GM23248 (cell line): ENCODE measurements at places on chromosomes 3 and 15.
A peak's percentile ranks its signal among the peaks of the same experiment; 100 is the strongest.

GRCh38 chr15:89433686-89434085 is 62.7 kb downstream of the RHCG start:
- H3K4me3 ChIP-seq: no peak overlapping the region
- no peak overlapping the region for H3K27ac ChIP-seq
- no peaks in the 10 kb centered on the region for H3K4me1 ChIP-seq
- no peak for DNase-seq
- peaks cover 46% of the 10 kb centered on the region for H3K27me3 ChIP-seq
- H3K36me3 ChIP-seq: no peaks in the 10 kb centered on the region

- no peaks in the 10 kb centered on the region for H3K36me3 ChIP-seq
- no peaks in the 10 kb centered on the region for H3K4me1 ChIP-seq
- DNase-seq: no peak
- no peak overlapping the region for H3K4me3 ChIP-seq
These were observed 5.9 kb downstream of the C3orf22 start for GRCh38 chr3:126552688-126553283.

DNA sequence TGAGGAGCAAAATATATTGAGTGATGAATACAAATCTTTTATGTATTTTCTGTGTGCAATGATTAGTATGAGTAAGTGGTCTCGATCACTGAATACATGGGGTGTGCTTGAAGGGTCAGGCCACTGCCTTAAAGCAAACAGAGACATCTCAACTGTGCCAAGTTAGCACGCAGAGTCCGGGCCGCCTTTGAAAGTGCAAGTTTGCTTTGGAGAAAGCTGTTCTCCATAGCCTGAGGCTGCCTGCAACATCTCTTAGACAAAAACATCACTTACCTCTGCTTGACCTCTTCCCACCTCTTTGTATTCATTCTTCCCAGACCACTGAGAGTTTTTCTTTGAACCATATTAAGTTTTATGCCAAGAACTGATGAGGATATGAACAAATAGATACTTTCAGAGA is 267.0 kb downstream of the ZBTB20 start:
- no peak overlapping the region for H3K27ac ChIP-seq
- H3K4me3 ChIP-seq: no peak overlapping the region
- H3K36me3 ChIP-seq: no peaks in the 10 kb centered on the region
- H3K4me1 ChIP-seq: peaks cover 24% of the 10 kb centered on the region
- no peak for DNase-seq

DNA sequence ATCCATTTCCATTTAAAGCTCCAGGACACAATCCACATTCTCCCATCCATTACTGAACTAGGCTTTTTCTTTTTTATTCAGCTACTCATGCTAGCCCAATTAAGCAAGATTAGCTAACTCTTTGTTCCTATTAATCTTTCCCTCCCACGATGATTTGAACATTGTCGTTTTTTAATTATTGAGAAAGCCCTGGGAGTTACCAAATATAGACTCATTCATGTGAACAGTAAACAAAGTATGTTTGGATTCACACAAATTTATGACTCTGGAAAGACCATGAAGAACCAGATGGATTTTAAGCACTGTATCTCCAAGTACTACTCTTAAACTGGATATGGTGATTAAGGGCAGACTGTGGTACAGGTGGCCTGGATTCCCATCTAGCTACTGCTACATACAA is 82.2 kb downstream of the STRIT1 start:
- no peaks in the 10 kb centered on the region for H3K27me3 ChIP-seq
- H3K4me3 ChIP-seq: no peak overlapping the region
- no peak overlapping the region for H3K27ac ChIP-seq
- no peak for DNase-seq
- no peaks in the 10 kb centered on the region for H3K4me1 ChIP-seq
- no peaks in the 10 kb centered on the region for H3K36me3 ChIP-seq

DNA sequence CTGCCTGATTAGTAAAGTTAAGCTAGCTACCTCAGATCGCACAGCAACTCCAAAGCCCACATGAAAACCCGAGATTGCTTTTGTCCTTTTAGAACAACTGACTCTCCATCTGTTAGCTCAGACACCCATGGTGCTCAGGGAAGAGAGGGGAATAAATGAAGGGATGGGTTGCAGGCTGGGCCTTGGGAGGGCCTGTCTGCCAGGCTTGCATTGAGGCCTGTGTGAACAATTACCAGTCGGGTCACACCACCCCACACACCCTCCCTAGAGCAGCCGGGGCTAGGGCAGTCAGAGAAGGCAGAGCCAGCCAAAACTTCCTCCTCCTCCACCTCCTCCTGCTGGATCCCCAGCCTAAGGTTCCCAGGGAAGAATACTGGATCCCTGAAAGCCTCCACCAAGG is 8.8 kb upstream of the PRKAR2A start:
- no peak overlapping the region for H3K4me3 ChIP-seq
- H3K36me3 ChIP-seq: no peaks in the 10 kb centered on the region
- no peaks in the 10 kb centered on the region for H3K4me1 ChIP-seq
- H3K27ac ChIP-seq: no peak overlapping the region

DNA sequence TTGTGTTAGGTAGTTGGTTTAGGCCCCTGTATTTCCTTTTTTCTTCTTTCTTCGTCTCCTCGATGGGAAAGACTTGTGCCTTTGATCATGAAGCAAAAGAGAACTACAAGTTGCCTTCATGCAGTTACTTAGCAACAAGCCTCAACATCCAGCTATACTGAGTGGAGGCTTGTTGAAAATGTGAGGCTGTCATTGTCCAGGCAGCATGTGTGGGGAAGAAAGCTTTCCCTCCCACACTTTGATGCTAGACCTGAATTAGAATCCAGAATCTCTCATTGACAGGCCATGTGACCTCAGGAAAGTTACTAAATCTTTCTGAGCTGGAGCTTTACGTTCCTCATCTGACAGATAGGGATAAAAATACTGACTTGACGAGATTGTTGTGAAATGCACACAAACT is 23.7 kb downstream of the IFT122 start:
- H3K27ac ChIP-seq: no peak overlapping the region
- DNase-seq: no peak
- H3K27me3 ChIP-seq: no peaks in the 10 kb centered on the region

- peaks cover 28% of the 10 kb centered on the region for H3K4me1 ChIP-seq
- H3K4me3 ChIP-seq: peak overlapping the region; percentile 9; the same call in 1 of the 2 replicates
- peak overlapping the region; percentile 59 for H3K27ac ChIP-seq
- DNase-seq: peak; percentile 78
- H3K36me3 ChIP-seq: no peaks in the 10 kb centered on the region
These were observed 117.0 kb upstream of the TSPAN3 start for GRCh38 chr15:77187751-77188464.

GRCh38 chr3:115766587-115767482 is 143.5 kb downstream of the GAP43 start:
- peak; percentile 76 for DNase-seq
- peak overlapping the region; percentile 9; the same call in 1 of the 2 replicates for H3K27ac ChIP-seq
- H3K36me3 ChIP-seq: no peaks in the 10 kb centered on the region
- no peak overlapping the region for H3K4me3 ChIP-seq

- no peaks in the 10 kb centered on the region for H3K36me3 ChIP-seq
- 0 out of 2 replicates have a peak overlapping the region, but pooled peaks have one; percentile 43 for H3K4me3 ChIP-seq
- H3K27ac ChIP-seq: no peak overlapping the region
- H3K4me1 ChIP-seq: no peaks in the 10 kb centered on the region
- no peaks in the 10 kb centered on the region for H3K27me3 ChIP-seq
These were observed 387.9 kb downstream of the GABRG3 start for GRCh38 chr15:27358751-27359434.

GRCh38 chr3:20669675-20670074 is 483.7 kb upstream of the SGO1 start:
- H3K4me3 ChIP-seq: no peak overlapping the region
- H3K27me3 ChIP-seq: no peaks in the 10 kb centered on the region
- H3K4me1 ChIP-seq: peaks cover 15% of the 10 kb centered on the region
- H3K36me3 ChIP-seq: no peaks in the 10 kb centered on the region
- H3K27ac ChIP-seq: no peak overlapping the region

DNA sequence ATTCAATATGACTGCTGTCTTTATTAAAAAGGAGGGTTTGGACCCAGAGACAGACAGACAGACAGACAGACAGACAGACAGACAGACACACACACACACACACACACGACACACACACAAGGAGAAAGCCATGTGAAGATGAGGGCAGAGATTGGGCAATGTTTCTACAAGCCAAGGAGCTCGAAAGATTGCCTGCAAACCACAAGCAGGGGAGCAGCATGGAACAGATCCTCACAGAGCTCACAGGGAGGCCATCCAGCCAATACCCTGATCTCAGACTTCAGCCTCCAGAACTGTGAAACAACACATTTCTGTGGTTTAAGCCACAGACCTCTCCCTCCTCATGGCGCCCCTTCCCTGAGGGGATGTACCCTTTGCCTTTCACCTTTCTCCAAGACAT is 35.8 kb upstream of the ABHD2 start:
- H3K36me3 ChIP-seq: no peaks in the 10 kb centered on the region
- no peaks in the 10 kb centered on the region for H3K27me3 ChIP-seq
- H3K4me1 ChIP-seq: peaks cover 19% of the 10 kb centered on the region
- 0 out of 2 replicates have a peak overlapping the region, but pooled peaks have one; percentile 26 for H3K4me3 ChIP-seq
- peak overlapping the region; percentile 99 for H3K27ac ChIP-seq

- no peak overlapping the region for H3K27ac ChIP-seq
- no peak overlapping the region for H3K4me3 ChIP-seq
- no peak for DNase-seq
- H3K27me3 ChIP-seq: no peaks in the 10 kb centered on the region
These were observed 8.1 kb downstream of the COMMD2 start for GRCh38 chr3:149744151-149744550.

DNA sequence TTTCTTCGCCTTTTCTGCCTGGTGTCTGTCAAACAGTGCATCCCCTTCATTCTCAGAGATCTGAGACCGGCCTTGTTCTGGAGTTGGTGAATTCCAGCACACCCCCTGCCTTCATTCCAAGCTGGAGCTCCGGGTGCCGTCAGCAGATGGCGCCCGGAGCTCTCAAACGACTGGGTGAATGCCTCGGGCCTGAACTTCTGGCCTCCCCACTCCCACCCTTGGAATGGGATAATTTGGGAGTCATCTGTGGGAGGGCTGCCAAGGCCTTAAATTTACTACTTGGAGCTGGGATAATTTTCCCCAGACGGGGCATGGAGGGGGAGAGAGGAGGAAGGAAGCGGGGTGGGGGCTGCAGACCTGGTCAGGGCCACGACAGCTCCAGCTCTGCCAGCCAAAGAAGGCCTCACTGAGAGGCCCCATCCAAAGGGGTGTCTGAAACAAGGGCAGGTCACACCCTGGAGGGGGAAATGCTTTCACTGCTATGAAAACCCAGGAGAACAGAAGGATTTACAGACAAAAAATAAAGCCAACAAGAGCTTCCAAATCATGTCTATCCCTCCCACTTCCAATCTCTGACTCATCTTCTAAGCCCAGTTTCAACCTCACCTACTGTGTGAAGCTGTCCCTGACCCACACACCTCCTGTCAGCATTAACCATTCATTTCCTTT is 187.9 kb downstream of the OPA1 start:
- DNase-seq: peak; percentile 90
- H3K4me3 ChIP-seq: no peak overlapping the region
- peak overlapping the region; percentile 65 for H3K27ac ChIP-seq
- H3K4me1 ChIP-seq: peaks cover 12% of the 10 kb centered on the region

GRCh38 chr3:44416031-44417030 is 61.1 kb downstream of the ZNF445 start:
- no peak overlapping the region for H3K27ac ChIP-seq
- no peaks in the 10 kb centered on the region for H3K4me1 ChIP-seq
- DNase-seq: no peak

GRCh38 chr3:39501968-39502837 is 34.7 kb downstream of the MOBP start:
- H3K4me3 ChIP-seq: no peak overlapping the region
- DNase-seq: no peak
- no peaks in the 10 kb centered on the region for H3K4me1 ChIP-seq
- H3K27ac ChIP-seq: no peak overlapping the region
- H3K27me3 ChIP-seq: peaks cover 49% of the 10 kb centered on the region

DNA sequence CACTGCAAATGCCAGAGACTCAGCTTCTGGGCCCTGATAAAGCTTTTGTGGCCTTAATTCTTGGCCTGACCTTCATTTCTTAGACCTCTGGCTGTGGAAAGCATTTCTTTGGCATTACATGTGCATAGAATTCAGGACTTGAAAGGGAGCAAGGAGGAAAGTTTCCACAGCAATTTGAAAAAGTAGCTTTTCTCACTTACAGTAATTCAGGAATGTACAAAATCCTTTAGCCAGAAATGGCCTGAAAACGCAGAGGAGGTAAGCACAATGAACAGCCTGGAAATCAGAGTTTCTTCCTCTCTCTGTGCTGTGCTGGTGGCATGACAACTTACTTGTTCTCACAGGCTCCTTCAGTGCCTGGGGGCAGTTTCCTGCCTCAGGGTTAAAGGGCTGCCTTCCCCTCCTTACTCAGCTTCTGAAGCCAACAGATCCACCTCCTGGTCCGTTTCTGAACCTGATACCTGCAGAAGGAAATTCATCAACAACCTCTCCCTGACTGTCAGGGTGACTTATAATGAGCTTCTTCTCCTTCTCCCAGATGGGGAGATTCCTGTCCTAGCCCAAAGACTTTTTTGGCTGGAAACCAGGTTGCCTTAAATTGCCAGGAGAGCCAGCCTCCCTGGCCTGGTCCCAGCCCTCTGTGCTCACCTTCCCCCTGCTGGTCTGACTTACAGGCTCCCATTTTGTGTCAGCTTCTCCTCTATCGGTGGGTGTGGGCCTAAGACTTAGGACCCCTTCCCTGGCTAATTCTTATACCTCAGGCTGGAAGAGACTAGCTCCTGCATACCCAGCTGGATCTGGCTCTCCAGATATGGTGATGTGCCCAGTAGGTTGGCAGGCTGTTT is 102.3 kb downstream of the MYRIP start:
- DNase-seq: peak; percentile 57
- no peaks in the 10 kb centered on the region for H3K36me3 ChIP-seq
- peaks cover 33% of the 10 kb centered on the region for H3K4me1 ChIP-seq
- H3K4me3 ChIP-seq: no peak overlapping the region
- H3K27me3 ChIP-seq: no peaks in the 10 kb centered on the region
- peak overlapping the region; percentile 36 for H3K27ac ChIP-seq

DNA sequence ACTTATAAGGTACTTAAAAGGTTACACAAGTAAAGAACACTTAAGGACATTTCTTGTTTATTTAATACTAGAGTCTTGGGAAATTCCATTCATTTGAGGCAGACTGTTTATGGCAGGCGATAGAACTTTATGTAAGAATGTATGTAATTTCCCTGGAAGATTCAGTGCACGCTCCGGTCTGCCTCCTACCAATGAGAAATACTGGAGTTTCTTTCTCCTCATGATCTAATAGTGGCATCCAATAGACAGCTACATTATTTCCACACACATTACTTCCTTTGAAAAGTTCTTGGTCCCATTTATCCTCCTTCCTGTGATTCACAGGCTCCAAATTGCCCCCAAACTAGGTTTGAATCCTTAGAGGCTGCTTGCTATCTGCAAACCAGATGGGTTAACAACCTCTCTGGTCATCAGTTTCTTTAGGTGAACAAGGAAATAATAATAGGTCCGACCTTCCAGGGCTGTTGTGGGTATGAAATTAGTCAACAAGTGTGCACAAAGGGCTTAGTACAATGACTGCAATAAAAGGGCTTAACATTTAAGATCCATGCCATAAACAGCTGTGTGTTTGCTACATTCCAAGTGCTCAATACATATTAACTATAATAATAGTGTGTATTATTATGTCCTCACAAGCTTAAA is 30.7 kb downstream of the EIF4E3 start:
- peak; percentile 78 for DNase-seq
- H3K27me3 ChIP-seq: no peaks in the 10 kb centered on the region
- H3K4me3 ChIP-seq: peak overlapping the region; percentile 37
- H3K4me1 ChIP-seq: peaks cover 33% of the 10 kb centered on the region
- H3K27ac ChIP-seq: peak overlapping the region; percentile 55

GRCh38 chr3:64161481-64161952 is 63.7 kb downstream of the PRICKLE2 start:
- DNase-seq: peak; percentile 16
- no peaks in the 10 kb centered on the region for H3K27me3 ChIP-seq
- H3K4me1 ChIP-seq: peaks cover 28% of the 10 kb centered on the region
- peaks cover 7% of the 10 kb centered on the region; the same call in 1 of the 2 replicates for H3K36me3 ChIP-seq
- no peak overlapping the region for H3K27ac ChIP-seq

- DNase-seq: no peak
- H3K4me3 ChIP-seq: no peak overlapping the region
- H3K27ac ChIP-seq: peak overlapping the region; percentile 89
- H3K36me3 ChIP-seq: no peaks in the 10 kb centered on the region
These were observed 129.9 kb downstream of the KLF13 start for GRCh38 chr15:31456354-31457060.
